ENCODE measurements at places on chromosomes 2 and 18.
A peak's percentile ranks its signal among the peaks of the same experiment; 100 is the strongest.

DNA sequence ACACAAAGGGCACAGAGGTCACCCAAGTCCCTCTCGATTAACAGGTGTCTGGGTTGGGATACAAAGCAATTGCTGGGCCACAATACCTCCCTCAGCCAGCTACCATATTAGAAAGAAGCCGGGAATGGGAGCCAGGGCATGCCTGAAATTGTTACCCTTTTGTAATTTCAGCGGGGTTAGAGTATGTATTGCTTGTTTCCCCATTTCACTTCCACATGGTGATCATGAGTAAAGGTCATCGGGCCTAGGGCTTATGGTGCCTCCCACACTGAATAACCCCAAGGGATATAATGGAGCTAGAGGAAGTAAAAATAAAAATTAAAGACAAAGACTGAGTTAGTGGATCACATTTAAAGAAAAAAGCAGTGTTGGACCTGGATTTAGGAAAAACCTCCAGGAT is 437.2 kb upstream of the KLHL29 start:
- no peak for ATAC-seq

GRCh38 chr2:118115761-118116160 is 27.5 kb downstream of the INSIG2 start:
- no peak for ATAC-seq

GRCh38 chr2:97734061-97735051 is 21.0 kb downstream of the ZAP70 start:
- ATAC-seq = no peak

DNA sequence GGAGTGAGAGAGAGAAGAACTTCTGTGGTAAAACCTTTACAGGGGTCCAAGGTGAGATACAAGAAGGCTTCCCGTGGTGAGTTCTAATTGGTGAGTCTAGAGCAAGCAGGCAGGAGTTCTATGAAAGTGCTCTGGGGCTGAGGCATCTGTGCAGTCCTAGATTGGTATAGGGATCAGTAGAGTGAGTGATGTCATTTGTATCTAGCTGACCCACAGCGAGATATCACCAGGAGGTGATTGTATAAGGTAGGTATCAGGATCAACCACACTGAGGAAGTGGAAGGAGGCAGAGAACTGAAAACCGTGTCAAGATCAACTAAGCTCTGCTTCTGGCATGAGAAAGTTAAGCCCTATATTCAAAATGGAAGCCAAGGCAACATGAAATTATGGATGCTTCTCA is 1648.9 kb upstream of the TMEFF2 start:
- no peak for ATAC-seq

GRCh38 chr2:42185220-42185921 is 16.2 kb downstream of the EML4 start:
- no peak for ATAC-seq

GRCh38 chr2:85787981-85788340 is 34.2 kb downstream of the ATOH8 start:
- ATAC-seq = no peak

GRCh38 chr2:192146069-192147015 is 48.4 kb downstream of the TMEFF2 start:
- ATAC-seq = no peak

GRCh38 chr18:32598144-32598543 is 127.5 kb upstream of the GAREM1 start:
- no peak for ATAC-seq

DNA sequence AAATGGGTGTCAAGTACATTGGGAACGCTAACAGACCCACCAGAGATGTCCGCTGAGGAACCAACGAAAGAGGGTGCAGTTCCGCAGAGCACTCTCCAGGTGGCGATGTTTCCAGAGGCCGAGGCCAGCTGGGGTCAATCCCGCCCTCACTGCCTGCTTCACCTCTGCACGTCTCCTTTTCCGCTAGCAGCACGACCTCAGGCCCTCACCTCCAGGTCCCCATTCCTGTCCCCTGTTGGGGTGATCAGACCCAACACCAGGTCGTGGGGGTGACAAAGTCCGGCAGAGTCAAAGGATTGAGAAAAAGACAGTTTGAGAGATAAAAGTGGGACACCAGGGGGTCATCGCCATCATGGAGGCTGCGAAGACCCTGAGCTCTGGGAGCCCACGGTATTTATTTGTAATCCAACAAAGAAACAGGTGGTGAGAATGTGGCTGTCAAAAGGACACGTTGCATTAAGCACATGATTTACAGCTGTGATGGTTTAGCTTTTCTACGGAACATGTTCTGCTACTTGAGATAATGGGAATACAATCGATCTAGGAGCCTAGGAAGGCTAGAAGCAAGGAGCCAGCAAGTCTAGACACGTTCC is 27.3 kb downstream of the ZAP70 start:
- peak; percentile 50 for ATAC-seq

DNA sequence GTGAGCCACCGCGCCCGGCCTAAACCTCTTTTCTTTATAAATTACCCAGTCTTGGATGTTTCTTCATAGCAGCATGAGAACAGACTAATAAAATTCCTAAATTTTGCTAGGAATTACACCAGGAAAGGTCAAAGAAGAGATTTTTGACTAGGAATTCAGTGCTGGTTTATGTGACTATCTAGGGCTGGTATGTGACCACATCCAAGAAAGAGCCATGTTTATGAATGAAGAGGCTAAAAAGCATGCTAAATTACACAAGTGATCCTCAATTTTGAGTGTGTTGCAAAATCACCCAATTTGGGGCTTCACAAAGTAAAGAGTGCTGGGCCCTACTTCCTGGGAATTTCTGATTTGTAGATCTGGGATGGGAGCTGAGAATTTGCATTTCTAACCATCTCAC is 123.6 kb downstream of the CSRNP3 start:
- ATAC-seq = no peak

Measured in esophagus mucosa (tissue), 1 donor.